ENCODE measurements at places on chromosomes 1 and 21.

DNA sequence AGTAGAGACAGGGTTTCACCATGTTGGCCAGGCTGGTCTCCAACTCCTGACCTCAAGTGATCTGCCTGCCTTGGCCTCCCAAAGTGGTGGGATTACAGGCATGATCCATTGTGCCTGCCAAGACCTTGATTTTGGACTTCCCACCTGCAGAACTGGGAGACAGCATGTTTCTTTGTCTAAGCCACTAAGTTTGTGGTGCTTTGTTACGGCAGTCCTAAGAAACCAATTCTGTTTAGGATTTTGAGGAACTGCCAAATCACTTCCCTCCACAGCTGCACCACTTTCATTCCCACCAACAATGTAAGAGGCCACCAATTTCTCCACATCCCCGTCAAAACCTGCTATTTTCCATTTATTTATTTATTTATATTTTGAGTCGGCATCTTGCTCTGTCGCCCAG, 46.1 kb downstream of the CHAF1B start:
- DNase-seq = no peak

GRCh38 chr1:99682291-99682751, 36.4 kb downstream of the PALMD start:
- no peak for DNase-seq

DNA sequence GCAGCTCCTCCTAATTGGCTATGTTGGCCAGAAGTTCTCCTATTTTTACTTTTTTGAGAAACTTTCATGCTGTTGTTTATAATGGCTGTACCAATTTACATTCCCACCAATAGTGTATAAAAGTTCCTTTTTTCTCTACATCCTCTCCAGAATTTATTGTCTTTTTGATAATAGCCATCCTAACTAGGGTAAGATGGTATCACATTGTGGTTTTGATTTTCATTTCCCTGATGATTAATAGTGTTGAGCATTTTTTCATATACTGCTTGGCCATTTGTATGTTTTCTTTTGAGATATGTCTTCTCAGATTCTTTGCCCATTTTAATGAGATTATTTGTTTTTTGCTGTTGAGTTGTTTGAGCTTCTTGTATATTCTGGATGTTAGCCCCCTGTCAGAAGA, 46.8 kb downstream of the NTMT2 start:
- DNase-seq = no peak

DNA sequence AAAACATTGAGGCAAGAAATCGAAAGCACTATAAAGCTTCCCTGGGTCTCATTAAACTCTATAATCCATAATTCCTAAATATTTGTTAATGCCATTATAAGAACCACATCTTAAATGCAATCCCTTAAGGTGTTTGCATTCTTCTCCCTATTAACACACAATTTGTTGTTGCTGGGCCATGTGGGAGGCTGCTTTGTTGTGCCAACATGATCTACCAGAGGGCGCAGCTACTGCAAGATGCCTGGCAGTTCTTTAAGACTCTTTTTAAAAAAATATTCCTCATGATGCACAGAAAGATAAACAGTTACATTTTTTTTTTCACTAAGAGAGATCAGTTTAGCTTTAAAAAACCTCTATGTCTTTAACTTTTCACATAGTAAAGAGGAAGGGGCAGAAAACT, 39.0 kb upstream of the BCAS2 start:
- no peak for DNase-seq

- DNase-seq = peak; percentile 70
These were observed 201.6 kb upstream of the PTBP2 start for GRCh38 chr1:96519851-96520578.

All from sigmoid colon (tissue), 7 donors.